Activated naive CD4-positive, alpha-beta T cell treated with anti-CD3 and anti-CD28 coated beads, Interleukin-2, amount 10 ng/mL, durations not matched to agents 7 days and 5 days (primary cell): ENCODE measurements at places on chromosomes 5 and 9.

DNA sequence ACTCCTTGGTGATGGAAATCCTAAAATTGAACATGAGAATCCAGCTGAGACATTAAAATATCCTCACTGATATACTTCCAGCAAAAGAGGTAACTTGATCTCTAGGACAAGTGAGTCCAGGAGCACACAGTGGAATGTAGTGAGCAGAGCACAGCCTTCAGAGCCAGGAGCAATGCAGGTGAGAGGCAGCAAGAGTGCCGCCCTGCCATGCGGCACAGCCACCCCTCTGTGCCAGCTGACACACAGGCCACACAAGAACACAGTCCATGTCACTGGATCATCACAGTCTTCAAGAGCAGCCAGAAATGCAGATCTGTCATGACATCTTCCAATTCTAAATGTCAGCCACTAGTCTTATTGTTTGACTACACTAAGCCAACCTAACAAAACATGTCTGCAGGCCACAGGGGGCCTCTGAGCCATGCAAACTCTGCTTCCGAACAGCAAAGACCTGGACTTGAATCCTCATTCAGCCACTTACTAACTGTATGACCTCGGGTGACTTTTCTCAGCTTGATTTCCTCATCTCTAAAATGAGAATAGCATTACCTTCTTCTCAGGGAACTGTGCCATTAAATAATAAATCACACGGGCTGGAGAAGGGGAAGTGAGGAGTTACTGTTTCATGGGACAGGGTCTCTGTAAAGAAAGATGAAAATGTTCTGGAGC is 47.0 kb downstream of the CCDC125 start:
- DNase-seq: no peak

DNA sequence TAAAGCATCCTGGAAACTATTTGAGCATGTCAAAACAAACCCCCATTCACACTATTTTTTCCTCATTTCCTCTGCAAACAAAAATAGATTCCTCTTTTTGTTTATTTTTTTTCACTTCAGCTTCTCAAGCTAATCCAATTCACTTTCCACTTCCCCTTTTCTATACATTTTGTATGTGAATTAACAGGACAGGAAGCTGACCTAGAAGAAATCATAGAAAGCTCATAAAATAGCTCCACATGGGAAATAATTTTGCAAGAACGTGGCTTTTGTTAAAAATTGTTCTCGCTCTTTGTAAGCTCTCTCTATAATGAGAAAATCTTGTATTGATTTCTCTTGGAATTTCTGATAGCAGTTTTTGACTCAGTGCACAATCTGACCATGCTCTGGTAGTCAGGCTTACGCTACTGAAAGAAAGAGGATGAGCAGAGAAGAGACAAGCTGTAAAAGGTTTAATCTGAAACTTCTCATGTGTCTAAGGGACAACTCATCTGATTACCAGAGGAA is 215.8 kb downstream of the ADAMTS12 start:
- no peak for DNase-seq

GRCh38 chr5:159593518-159594073 is 263.3 kb upstream of the IL12B start:
- DNase-seq: no peak

- no peak for DNase-seq
These were observed 51.6 kb downstream of the ADAM19 start for GRCh38 chr5:157523976-157524375.

DNA sequence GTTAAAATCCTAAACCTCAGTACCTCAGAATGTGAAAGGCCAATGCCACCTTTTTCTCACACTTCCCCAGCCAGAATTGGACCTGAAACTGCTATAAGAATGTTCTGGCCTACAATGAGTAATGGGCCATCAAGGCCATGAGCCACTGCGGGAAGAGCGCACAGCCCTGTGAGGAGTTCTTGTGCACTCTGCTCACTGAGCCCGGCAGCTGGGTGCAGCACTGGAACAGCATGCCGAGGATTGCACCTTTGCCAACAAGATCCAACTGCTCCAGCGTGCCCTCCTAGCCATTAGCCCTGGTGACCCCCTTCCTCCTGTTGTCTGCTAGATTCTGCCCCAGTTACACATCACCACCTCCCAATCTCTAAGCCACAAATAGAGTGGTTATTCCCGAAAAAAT is 758.1 kb downstream of the PRELID2 start:
- DNase-seq: no peak

DNA sequence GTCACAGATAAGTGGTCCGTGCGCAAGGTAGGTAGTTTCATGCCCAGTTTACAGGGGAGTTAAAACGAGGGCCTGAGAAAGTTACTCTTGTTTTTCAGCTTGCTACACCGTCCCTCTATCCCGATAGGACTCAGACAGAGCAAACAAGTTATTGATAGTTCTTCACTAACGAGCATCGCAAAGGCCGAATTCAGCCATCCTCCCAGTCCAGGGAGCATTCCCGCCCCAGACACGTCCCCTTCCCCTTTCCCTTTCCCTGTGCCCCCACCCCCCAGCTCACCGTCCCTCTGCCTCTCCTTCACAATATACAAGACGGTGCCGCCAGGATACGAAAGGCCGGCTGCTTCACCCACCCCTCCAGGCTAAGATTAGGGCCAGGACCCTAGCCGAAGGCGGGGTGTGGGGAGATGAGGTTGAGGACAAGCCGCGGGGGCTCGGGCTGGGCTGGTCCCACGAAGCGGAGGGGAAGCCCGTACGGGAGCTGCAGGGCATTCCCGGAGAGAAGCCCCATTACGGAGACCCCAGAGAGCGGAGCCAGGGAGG is 599 bp downstream of the KIAA1191 start:
- DNase-seq: peak; percentile 47

DNA sequence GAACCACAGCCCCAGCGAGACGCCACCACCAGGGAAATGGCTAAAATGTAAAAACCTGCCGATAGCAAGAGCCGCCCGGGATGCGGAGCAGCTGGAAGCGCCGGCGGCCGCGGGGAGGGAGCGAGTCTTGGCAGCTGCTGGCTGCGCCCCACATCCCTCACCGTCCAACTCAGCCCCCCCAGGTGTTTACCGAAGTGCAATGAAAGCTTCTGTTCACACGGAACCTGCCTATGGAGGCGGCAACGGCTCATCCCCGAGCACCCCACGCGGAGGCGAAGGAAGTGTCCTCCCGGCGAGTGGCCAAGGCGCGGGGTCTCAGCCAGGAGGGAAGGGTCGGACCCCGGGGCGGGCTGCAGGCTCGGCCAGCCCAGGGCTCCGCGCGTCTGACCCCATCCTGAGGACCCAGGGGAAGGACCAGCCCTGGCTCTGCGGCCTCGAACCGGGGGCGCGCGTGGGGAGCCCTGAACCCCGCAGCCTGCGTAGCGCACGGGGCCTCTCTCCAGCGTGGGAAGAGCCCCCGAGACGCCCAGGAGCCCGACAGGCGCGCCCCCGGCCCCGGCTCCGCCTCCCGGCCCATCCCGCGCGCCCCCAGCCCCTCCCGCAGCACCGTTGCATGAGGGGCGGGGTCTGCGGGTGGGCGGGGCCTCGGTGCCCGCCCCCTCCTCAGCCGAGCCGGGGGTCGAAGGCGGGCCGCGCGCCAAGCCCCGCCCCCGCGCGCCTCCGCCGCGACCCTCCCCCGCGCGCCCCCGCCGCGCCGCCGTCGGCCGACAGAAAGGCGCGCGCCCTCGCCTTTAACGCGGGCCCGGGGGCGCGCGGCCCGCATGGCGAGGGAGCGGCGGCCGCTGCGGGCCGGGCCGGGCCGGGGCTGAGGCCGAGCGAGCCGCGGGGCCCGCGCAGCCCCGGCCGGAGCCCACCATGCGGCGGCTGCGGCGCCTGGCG is at the start of gene DIPK1B:
DIPK1B (plus strand) TSS at position 822 of the 939 bp plus-strand sequence; CDS start at position 916, 94 bp downstream.
- no peak for DNase-seq

GRCh38 chr9:125626187-125626586 is 80.8 kb downstream of the MAPKAP1 start:
- DNase-seq: no peak

- DNase-seq: no peak
These were observed 171.0 kb upstream of the OTULINL start for GRCh38 chr5:14410394-14411201.

- no peak for DNase-seq
These were observed 7.4 kb upstream of the C5orf46 start for GRCh38 chr5:147913786-147914185.

DNA sequence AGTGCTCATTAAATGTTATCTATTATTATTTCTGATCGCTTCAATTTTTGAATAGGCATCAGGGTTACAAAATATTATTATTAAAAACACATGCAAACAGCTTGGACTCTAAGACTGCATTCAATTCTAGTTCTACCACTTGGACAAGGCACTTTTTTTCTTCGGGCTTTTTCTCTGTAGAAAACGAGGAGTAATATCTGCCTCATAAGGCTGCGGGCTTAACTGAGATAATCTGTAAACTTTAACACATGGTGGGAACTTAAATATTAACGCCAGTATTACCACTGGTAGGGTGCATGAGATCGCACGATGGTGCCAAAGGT is 511 bp upstream of the SPDL1 start:
- DNase-seq: no peak
